ENCODE measurements at places on chromosomes 5 and 9.

GRCh38 chr9:131965841-131966240 lies 113.8 kb downstream of the MED27 start:
- no peak for DNase-seq

GRCh38 chr5:155554500-155554899 lies 540.9 kb downstream of the KIF4B start:
- DNase-seq = no peak

GRCh38 chr5:130237721-130238120 lies 333.5 kb downstream of the CHSY3 start:
- no peak for DNase-seq

- DNase-seq = no peak
These were observed 12.9 kb downstream of the HAVCR1 start for GRCh38 chr5:157046041-157046440.

GRCh38 chr9:132584601-132585560 lies 2.5 kb downstream of the BARHL1 start:
- no peak for DNase-seq

- DNase-seq = peak; percentile 36
These were observed 193.4 kb downstream of the CDK5RAP2 start for GRCh38 chr9:120386390-120387131.

DNA sequence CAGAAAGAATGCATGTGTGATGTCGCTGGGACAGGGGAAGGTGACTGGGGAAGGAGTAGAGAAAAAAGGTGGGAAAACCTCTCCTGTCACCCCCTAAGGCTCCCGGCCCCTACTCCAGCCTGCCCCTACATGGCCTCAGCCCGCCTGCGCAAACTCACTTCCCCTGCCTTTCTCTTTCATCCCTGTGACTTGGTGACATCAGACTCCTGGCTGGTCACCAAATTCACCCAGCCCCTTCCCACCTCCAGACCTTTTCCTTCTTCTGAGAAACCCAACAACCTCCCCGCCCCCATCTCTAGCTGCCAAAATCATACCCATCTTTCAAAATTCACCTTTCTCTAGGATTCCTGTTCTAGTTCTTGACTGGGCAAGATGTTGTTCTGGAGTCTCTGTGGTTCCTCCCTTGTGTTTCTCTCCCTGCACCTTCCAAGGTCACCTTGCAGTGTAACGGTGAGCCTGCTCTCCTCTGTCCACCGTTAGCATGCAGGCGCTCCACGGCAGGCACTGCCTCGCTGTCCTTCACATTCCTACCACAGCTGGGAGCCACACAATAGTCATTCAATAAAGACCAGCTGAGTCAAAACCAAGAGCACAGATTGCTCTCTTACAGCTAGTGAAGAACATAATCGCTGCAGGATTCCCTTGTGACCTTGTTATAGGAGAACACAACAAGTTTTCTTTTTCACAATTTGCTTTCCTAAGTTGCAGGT lies 134.5 kb downstream of the FANCC start:
- no peak for DNase-seq

DNA sequence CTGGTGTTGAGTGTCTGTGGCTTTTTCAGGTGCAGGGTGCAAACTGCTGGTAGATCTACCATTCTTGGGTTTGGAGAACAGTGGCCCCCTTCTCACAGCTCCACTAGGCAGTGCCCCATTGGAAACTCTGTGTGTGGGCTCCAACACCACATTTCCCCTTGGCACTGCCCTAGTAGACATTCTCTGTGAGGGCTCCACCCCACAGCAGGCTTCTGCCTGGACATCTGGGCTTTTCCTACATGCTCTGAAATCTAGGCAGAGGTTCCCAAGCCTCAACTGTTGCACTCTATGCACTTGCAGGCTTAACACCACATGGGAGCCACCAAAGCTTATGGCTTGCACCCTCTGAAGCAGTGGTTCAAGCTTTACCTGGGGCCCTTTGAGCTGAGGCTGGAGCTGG lies 80.9 kb downstream of the BARX1 start:
- no peak for DNase-seq

GRCh38 chr9:137302449-137303150 lies 529 bp upstream of the NRARP start:
- no peak for DNase-seq

DNA sequence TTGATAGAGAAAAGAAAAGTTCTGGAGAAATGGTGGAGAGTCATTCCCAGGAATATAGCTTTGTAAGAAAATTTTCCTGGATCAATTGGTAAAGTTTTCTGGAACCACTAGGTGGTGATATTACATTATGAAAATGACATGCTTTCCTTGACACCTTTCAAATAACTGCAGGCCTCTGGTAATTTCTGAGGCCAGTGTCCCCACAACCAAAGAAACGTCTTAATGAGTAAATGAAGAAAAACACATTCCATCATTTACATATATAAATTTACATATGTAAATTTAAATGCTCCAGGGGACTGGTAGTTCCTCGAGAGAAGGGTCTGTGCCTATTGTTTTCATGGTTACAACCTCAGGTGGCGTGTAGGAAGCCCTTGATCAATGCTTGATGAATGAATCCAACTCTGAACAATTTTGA lies 17.2 kb upstream of the RGS3 start:
- DNase-seq = peak; percentile 71

- no peak for DNase-seq
These were observed 96.2 kb downstream of the FGF1 start for GRCh38 chr5:142589720-142590119.

GRCh38 chr9:127949827-127950512 lies 12.3 kb upstream of the DPM2 start:
- no peak for DNase-seq

GRCh38 chr9:13269589-13270452 lies 9.7 kb downstream of the MPDZ start:
- no peak for DNase-seq

DNA sequence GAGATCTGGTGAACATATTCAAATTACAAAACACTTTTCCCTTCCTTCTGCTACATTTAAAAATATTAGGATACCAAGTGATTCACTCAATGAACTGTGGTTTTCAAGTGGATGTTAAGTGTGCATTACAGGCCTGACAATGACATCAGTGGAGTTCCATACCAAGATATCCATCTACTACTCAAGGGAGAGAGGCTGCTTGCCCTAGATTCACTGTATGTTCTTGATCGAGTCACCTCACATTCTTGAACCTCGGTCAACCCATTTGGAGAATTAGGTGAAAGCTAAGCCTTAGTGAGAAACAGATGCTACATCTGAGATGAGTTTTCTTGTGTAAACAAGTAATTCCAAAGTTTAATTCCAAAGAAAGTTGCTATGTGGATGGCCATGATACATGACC lies 142.2 kb downstream of the FGF10 start:
- DNase-seq = no peak

- DNase-seq = peak; percentile 81
These were observed 162.6 kb downstream of the GLIS3 start for GRCh38 chr9:4137234-4137633.

- no peak for DNase-seq
These were observed 90.7 kb downstream of the LPAR1 start for GRCh38 chr9:110947491-110948044.

DNA sequence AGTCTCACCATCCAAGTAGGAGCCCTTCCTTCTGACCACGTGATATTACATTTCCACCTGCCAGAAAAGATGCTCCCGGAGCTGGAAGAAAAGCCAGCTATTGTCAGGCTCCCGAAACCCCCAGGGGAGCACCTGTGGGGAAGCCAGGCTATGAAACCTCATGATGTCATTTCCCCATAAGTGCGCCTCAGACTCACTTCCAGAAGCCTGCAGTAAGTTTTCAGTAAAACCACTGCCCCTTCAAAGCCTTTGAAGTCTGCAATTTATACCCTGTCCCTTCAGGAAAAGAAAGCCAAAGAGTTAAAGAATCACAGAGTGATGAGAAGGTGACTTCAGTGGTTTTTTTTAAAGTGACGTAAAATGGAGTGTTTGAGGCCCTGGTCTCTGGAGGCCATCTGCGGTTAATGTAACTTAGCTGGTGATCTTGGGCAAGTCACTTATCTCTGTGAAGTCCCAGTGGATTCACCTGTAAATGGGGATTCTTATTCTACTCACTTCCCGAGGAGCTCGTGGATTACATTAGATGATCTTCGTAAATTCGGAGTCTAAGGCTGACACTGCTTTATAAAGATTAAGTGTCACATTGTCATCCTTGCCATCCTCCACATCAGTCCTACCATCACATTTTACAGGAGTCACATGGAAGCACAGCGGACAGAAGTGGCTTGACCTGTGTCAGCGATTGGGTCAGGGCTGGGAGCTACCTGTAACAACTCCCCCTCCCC lies 2.6 kb upstream of the SEMA6A start:
- no peak for DNase-seq

- DNase-seq = no peak
These were observed 11.2 kb downstream of the CDHR2 start for GRCh38 chr5:176560364-176560763.

DNA sequence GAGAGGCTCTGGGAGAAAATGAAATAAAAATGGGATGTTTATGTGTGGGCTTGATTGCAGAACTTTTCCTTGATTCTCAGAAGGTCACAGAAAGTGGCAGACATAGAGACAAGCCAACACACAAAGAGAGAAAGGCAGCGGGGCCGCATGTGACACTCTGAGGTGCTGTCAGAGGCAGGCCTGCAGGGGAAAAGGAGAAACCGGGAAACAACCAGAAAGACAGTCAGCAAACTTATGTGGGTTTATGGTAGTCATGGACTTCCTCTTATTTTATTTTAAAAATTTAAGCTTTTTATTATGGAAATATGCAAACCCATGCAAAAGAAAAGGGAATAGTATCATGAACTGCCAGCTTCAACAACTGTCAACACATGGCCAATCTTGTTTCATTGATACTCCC lies 16.3 kb upstream of the IGFBPL1 start:
- no peak for DNase-seq

DNA sequence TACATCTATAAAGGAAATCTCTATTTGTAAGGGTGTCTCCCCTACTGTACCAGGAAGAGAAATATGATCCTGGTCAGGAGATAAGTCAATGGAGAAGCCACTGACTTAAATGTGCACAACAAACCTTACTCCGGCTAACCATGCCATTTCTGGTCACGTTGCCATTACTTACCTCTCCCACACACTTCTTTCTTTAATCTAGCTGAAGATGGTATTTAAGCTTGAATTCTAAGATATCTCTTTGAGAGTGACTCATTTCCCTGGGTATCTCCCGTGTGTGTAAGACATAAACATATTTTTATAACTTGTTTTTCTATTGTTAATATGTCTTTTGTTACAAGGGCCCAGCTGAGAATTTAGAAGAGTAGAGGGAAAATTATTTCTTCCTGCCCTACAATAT lies 296.6 kb downstream of the SEMA5A start:
- no peak for DNase-seq

GRCh38 chr5:122390154-122390553 lies 78.1 kb downstream of the SNCAIP start:
- no peak for DNase-seq

GRCh38 chr9:87792831-87793288 lies 66.9 kb downstream of the CTSL start:
- peak; percentile 81 for DNase-seq

DNA sequence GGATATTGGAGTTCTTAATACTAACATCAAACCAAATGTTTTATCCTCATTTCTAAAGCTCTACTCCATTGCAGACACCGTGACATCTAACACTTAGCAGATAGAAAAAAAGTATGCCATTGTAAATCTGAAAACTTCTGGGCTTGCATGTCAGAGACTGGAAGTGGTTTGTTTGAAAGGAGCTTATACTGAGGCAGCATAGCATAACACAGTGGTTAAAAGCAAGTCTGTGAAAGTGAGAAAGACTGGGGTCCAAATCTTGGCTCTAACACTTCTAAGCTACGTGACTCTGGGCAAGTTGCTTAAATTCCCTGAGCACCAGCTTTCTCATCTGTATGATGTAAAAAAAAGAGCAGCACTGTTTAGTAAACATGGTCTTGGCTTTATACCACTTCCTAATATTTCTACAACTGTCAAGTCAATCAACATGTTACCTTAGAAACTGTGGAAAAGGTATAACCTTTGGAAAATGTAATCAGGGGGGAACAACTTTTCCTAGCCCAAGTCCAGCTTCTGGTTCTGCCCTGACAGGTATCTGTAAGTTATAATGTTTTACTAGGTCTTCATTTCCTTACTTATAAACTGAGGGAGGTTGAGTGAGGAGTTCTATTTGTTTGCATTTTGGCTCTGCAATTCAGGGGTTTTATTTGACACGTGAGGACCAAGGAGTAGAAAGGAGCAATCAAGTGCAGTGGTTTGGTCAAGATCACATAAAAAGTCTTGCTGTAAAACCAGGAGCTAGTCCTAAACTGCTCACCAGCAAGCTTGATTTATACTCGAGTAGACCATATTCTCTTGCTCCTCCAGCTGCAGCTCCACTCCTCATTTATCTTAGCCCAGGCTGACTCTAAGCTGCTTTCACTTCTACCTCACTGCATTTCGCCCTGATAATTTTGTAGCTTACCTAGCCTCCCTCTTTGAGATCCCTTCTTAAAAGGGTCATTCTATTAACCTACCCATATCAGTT lies 541.0 kb downstream of the RAB3C start:
- no peak for DNase-seq

GRCh38 chr5:96626956-96627355 lies 35.2 kb upstream of the CAST start:
- DNase-seq = no peak

DNA sequence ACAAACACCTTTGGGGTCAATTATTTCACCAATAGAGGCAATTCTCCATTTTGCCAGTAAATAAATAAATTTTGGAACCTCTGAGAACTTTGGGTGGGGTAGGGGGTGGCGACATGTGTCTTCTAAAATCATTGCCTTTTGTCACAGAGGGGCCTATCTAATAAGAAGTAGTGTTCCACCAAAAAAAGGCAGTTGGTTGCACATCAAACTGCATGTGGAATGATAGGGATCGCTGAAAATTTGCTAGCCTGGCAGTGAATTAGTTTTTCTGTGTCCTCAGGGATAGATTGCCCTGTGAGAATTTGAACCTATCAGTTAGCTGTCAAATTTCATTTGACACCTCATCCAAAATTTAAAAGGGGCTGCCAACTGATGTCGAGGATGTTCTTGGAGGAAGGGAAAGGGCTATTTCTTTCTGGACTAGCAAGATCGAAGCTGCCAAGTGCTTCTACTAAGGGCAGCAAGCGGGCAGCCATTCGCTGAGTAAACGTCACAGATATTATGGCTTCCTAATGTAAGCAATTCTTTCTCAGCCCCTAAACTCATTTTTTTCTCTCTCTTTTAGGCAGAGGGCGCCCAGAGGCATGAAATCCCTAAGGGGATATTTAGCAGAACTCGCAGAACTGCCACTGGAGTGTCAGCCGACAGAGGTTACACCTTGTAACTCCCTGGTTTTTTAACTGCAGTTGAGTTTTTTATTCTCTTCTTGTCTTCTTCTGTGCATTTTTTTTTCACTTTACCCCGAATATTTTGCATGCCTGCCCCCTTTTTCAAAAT lies 2208.1 kb upstream of the WWC1 start:
- DNase-seq = no peak

GRCh38 chr9:92775466-92775865 lies 10.8 kb upstream of the BICD2 start:
- DNase-seq = no peak

- no peak for DNase-seq
These were observed 19.7 kb downstream of the CPEB4 start for GRCh38 chr5:173907686-173908371.

GRCh38 chr9:110592044-110592830 lies 12.7 kb upstream of the SVEP1 start:
- no peak for DNase-seq
